ENCODE measurements at places on chromosomes 3 and 15. TPM values are rescaled to one million over a fixed set of nuclear protein-coding genes. Genes with fewer than 3 reads are reported as not detected.

Gene TTLL13
- 0.35 TPM for total RNA-seq

Gene SCAANT1
- not detected for total RNA-seq

DNA sequence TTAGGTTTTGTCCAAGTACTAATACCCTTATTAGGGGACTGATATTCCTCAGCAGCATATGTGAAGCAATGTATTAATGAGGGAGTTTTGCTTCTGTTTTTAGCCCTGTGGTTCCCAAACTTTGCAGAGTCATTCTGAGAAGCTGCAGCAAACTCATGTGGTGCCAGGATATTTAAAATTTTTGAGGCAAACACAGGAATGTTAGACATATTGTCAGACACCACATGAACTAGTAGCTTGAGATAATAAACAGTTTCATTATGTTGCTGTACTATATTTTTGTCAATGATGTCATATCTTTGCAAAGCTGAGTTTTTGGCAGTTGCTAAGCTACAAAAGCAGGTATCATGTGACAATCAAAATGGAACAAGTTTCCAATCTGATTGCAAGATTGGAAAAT lies 36.6 kb downstream of the ATP6V1A start:
- no peak for DNase-seq

Gene FGD5
- 8.7 TPM for total RNA-seq

Gene PLSCR2
- total RNA-seq: 0.90 TPM

Gene ICE2
- total RNA-seq: 37.7 TPM

Gene MITF
- total RNA-seq: 2.9 TPM

DNA sequence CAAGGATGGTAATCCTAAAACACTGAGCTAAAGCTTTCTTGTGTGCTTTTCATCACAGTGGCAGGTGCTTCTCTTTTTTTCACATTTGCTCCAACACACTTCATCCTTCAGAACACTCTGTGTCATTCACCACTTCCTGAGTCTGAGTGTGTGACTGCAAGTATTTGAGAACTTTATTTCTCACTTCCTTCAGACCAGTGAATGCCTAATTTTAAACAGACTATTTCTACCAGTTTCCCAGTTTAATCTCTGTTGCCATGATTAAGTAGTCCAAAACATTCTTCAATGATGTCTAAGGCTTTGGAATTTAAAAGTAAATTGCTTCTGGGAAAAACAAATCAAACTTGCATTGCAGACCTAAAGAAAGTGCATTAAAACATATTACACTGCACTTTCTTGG lies 541.2 kb downstream of the RBMS3 start:
- no peak for DNase-seq

- DNase-seq: no peak
Observed at GRCh38 chr15:82135638-82136037, 89.8 kb upstream of the MEX3B start.

GRCh38 chr3:25945836-25946235 lies 155.9 kb downstream of the OXSM start:
- DNase-seq: no peak

- DNase-seq: no peak
Observed at GRCh38 chr3:10470120-10471053, 35.0 kb downstream of the ATP2B2 start.

Gene TMPRSS7
- not detected for total RNA-seq

- DNase-seq: no peak
Observed at GRCh38 chr3:186173224-186173815, 64.4 kb upstream of the ETV5 start.

- DNase-seq: no peak
Observed at GRCh38 chr15:86355801-86356200, 276.1 kb downstream of the AGBL1 start.

- no peak for DNase-seq
Observed at GRCh38 chr3:36792342-36792741, 28.0 kb upstream of the DCLK3 start.

- DNase-seq: no peak
Observed at GRCh38 chr3:26345613-26346012, 277.0 kb upstream of the LRRC3B start.

Gene NR2F2
- 35.0 TPM for total RNA-seq

Gene TAMM41
- 12.7 TPM for total RNA-seq

Gene CRYGS
- total RNA-seq: 2.3 TPM

Gene SYNPR
- 0.17 TPM for total RNA-seq
